ENCODE measurements at places on chromosomes 13 and 19. TPM values are rescaled to one million over a fixed set of nuclear protein-coding genes. Genes with fewer than 3 reads are reported as not detected.
A peak's percentile ranks its signal among the peaks of the same experiment; 100 is the strongest.

KASH5 gene
- not detected for total RNA-seq

SIGLEC9 gene
- 9.4 TPM for total RNA-seq

FXYD1 gene
- 92.6 TPM for total RNA-seq

ZBTB32 gene
- total RNA-seq, result not detected

ZNF613 gene
- total RNA-seq, result 8.3 TPM

KLK1 gene
- not detected for total RNA-seq

KLK4 gene
- not detected for total RNA-seq

CEBPG gene
- 28.2 TPM for total RNA-seq

ADGRE3 gene
- not detected for total RNA-seq

GRCh38 chr13:43293008-43293407, 269.6 kb downstream of the DNAJC15 start:
- DNase-seq, result no peak

- DNase-seq, result no peak
Observed at GRCh38 chr19:289651-290371, 1.4 kb downstream of the PLPP2 start.

DNA sequence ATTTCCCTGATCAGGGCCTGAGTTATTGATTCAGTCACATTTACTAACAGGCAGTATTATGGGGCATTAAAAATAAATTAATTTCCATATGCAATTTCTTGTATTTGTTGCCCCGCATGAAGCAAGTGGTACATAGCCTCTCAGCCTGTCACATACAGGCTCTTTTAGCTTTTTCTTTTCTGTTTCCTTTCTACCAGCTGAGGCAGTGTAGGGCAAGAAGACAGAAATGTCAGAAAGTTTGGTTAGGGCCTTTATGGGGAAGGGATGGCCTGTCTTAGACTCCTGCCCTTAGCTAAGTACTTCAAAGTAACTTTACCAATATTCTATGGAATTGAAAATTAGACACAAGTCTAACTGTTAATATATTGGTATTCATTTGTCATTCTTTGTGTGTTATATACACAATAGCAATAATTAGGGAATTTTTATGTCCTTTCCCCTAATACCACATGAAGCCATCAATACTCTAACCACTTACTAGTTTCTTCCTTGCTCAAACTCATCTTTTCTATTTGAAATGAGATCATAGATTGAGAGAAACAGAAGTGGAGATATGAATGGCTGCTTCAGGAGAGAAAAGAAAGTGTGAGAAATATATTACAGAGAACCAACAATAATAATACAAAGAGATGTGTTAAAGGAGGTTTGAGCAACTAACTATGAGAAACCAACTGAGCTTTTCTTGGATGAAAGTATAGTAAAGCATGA, 669.6 kb downstream of the PCDH17 start:
- no peak for DNase-seq

GRCh38 chr13:72556945-72557344, 170.5 kb downstream of the MZT1 start:
- DNase-seq, result no peak

- DNase-seq, result no peak
Observed at GRCh38 chr13:50250401-50250800, 235.2 kb downstream of the KCNRG start.

GRCh38 chr13:44730851-44731250, 154.7 kb upstream of the TSC22D1 start:
- no peak for DNase-seq

DNA sequence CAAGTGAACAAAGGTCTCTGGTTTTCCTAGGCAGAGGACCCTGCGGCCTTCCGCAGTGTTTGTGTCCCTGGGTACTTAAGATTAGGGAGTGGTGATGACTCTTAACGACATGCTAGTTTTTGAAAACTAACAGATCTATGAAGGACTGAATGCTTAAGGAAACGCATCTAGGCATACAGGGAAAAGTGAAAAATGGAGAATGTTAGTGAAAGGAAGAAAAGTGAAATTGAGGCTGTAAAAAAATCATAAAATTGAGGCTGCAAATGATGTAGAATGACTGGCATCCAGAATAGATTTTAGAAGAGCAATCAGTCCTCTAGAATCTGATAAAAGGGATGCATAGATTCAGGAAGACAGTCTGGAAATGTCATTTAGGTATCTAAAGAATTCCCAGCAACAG, 3.5 kb downstream of the ZNF260 start:
- DNase-seq, result no peak

DNA sequence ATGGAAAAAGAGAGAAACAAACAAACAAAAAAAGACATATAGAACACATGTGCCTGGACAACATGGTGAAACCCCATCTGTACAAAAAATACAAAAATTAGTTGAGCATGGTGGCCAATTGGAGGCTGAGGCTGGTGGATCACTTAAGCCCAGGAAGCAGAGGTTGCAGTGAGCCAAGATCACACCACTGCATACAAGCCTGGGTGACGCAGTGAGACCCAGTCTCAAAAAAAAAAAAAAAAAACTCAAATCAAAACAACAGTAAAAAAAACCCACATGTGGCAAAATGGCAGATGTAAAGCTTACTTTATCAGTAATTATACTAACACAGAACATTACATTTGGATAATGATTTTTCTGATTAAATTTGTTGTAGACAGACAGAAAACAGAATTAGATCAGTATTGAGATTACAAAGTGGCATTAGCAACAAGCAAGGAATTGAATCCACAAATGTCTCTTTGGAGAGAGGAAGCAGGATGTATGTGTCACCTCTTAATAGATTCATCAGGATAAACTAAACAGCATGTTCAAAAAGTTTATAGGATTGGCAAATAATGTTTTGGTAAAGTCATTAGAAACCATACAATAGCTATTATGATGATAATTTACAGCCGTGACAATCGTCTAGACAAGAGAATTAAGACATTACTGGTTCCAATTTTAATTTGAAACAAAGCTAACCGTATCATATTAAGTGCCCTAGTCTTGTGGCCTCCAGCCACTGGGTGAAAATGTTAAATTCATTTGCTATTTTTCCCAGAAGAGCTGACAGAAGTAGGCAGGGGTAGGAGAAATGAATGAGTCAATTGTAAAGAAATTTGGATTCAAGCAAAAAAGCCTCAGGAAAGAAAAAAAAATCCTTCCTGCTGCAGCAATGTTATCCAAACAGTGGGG, 206.0 kb downstream of the FGF14 start:
- DNase-seq, result no peak

GRCh38 chr13:107234319-107235073, 666.6 kb upstream of the ARGLU1 start:
- DNase-seq, result no peak

GRCh38 chr13:66503890-66504289, 726.2 kb downstream of the PCDH9 start:
- DNase-seq, result no peak

DNA sequence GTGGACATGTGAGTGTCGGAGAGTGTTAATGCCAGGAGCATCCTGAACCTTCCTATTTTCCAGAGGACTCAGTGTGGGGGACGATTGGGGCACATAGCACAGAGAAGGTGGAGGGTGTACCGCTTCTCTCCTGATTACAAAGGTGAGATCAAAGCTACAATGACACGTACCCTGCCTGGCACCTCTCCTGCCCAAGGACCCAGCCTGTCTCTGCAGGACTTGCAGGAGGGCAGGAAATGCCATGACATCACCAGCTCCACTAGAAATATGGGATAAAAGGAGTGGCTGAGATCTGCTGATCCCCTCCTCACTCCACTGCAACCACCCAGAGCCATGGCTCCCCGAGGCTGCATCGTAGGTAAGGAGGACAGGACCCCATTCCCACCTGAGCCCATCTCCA, at the start of gene IGFL1:
Gene IGFL1, plus strand, starts transcription at position 301 of the 400 bp plus-strand sequence. Its CDS starts 33 bp downstream, at position 334.
- no peak for DNase-seq

- no peak for DNase-seq
Observed at GRCh38 chr13:111322916-111323331, 2.5 kb downstream of the TEX29 start.

DNA sequence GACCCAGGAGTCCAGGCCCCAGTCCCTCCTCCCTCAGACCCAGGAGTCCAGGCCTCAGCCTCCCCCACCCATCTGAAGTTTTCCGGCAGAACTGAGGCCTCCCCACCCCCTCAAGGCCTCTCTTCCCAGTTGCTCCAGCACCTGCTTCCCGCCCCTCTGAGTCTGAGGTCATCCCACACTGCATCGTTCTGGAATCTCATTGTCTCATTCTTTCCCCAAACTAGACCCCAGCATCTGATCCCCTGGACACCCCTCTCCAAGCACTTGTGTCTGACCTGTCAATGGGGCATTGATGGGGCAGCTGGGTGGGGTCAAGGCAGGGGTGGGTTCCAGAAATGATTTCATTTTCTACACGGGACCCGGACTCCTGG, 793 bp upstream of the SBK2 start:
- DNase-seq, result no peak

GRCh38 chr13:41742917-41743552, 217.9 kb downstream of the VWA8 start:
- DNase-seq, result no peak

DNA sequence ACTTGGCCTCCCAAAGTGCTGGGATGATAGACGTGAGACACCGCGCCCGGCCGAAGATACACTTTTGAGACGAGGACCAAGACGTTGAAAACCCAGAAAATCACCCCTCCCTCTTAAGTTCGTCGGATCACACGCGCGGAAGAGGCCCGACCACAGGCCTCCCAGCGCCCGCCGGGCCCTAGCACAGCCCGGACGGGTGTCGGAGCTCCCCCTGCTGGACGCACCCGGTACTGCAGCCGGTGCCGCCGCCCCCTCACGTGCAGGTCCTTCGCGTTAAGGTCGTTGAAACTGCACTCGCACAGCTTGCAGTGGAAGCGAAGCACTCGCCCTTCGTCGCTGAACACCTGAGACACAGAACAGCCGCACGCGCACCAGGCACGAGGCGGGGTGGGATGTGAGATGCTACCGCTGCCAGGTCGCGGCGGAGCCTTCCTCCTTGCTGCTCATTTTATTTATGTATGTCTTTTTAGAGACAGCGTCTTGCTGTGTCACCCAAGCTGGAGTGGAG, 35.7 kb upstream of the MATK start:
- DNase-seq, result no peak

DNA sequence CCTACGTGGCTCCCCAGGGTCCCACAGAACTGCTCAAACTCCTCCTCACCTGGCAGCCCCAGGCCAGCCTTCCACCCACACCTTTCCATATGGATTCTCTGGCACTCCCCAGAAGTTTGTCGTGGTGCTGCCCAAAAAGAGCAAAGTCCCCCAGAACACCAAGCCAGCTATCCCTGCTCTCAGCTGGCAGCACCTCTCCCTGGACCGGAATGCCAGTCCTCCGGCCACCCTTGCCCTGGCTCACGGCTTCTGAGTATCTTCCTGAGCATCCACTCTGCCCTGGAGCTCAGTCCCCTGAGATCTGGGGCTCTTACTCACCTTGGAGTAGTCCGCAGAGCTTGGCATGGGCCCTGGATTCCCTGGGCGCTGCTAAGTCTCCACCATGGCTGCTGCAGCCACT, 166.5 kb upstream of the ZNF507 start:
- peak; percentile 91 for DNase-seq

DNA sequence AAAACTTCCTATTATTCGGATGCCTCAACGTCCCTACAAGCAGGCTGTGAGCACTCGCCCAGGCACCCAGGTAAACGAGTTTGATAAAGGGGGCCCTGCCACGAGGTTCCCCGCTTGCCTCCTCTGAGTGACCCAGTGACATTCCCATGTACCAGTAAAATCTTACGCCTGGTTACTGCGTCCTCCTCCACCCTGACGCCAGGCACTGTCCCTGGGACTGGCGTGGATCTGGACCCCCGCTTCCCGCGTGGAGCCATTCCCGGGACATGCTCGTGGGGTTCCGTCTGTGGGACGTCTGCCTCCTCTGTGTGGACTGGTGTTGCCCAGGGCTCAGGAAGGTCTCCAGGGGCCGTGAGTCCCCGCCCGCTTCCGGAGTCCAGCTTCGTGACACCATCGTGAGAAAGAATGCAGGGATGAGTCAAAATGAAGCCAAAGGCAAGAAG, 407 bp upstream of the ZNF550 start:
- DNase-seq, result no peak

GRCh38 chr13:110520431-110521295, 40.9 kb downstream of the RAB20 start:
- peak; percentile 94 for DNase-seq

DNA sequence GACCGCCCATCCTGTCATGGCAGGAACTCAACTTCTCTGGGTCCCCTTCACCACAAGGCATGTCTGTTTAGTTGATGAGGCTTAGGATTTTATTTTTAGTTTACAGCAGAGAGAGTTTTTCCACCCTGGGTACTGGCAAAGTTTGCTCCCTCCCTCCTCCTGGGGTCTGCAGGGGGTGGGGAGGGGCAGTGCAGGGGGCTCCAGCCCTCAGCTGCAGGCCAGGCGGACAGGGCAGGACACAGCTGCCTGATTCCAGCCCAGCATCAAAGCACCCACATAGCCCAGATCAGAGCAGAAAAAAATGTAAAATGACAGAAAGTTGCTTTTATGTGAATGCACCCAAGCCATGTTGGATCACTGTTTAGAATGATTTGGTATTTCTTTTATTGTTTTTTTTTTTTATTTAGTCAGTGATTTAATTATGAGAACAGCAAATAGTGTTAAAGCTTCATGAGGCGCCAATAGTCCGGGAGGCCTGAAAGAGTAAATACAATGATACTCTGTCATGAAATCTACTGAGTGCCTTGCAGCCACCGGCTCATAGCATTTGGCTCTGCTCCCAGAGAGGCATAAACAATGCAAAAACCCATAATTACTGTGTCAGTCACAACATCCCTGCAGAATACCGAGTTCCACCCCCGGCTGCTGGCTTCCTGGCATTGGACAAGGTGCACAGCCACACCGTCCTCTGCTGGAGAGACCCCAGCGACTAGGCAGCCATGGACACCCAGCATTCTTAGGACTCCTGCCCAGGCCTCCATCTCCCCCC, 923.5 kb downstream of the UQCRFS1 start:
- no peak for DNase-seq

- no peak for DNase-seq
Observed at GRCh38 chr19:49475191-49475917, 1.3 kb downstream of the FLT3LG start.

GRCh38 chr19:18982669-18983068, 41.7 kb upstream of the HOMER3 start:
- no peak for DNase-seq

- no peak for DNase-seq
Observed at GRCh38 chr19:46288896-46289588, 7.8 kb upstream of the HIF3A start.
